Activated CD4-positive, alpha-beta T cell treated with anti-CD3 and anti-CD28 coated beads, Interleukin-2, amount 10 ng/mL, durations not matched to agents 24 days and 14 days (primary cell): ENCODE measurements at places on chromosomes 7 and 10. TPM values are rescaled to one million over a fixed set of nuclear protein-coding genes. Genes with fewer than 3 reads are reported as not detected.
A peak's percentile ranks its signal among the peaks of the same experiment; 100 is the strongest.

GNAT3 gene
- not detected in 2 replicates for total RNA-seq

TUBAL3 gene
- 0.14 TPM in 1 of 2 replicates, not detected in the other for total RNA-seq

DNA sequence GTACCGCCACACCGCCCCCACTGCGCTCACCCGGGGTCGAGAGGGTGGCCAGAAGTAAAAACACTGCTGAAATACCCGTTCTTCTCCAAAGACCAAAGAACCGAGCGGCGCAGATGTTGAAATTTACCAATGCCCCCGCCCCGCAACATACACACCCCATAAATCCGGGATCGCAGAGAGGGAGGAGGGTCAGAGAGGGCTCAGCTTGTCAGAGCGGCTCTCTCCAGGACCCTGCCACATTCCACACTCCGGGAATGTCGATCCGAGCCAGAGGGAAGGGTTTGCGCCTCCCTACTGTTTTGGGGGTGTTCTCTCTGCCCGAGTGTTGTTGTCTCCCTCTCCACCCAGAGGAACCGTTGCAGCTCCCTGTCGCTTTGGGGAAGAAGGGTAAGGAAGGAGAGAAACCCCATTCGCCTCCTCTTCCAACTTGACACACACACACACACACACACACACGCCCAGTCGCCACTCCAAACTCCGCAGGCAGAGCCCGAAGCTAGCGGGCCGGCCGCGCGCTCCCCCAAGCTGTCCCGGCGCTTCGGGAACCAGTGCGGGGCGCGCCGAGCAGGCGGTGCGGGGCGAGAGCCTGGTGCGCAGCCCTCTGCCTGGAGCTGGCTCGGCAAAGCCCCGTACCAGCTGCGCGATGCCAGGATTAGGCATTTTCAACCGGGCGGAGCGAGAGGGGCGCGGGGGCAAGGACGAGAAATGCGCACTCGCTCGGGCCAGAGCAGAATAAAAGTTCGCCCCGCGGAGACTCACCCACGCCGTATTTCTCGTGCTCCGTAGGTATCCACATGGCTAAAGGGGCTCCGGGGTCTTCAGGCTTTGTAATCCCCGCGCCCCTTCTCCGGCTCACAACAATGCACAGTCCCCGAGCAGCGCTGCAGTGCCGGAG lies 609 bp downstream of the DOCK4 start:
- H3K27ac ChIP-seq = no peak overlapping the region
- H3K27me3 ChIP-seq = peaks cover 45% of the 10 kb centered on the region
- peak; percentile 79 for DNase-seq

GRB10 gene
- 1.4 and 3.6 TPM in 2 replicates for total RNA-seq

RNF32 gene
- total RNA-seq = 2.3 and 2.4 TPM in 2 replicates

HOXA10 gene
- not detected in 2 replicates for total RNA-seq

RARRES2 gene
- not detected in 2 replicates for total RNA-seq

ERCC6 gene
- total RNA-seq = 13.8 and 14.5 TPM in 2 replicates

SLC26A5 gene
- not detected in 2 replicates for total RNA-seq

DNA sequence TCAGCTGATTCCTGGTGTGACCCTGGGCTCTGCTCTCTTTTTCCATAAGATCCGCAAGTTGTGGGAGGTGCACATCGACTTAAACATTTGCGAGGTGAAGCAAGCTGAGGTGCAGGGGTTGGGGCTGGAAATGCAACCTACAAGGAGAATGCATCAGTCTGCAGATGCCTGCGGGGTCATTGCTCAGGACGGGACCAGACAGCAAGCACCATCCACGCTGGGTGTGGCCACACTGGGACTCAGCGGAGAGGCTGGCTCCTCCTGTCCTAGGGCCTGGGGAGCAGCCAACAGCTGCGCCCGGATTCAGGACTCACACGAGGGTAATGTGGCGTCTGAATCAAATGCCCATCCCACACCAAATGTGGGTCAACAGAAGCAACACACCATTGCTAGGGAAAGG lies 33.8 kb downstream of the STK32C start:
- H3K4me1 ChIP-seq = peaks cover 1% of the 10 kb centered on the region
- H3K27ac ChIP-seq = no peak overlapping the region
- H3K27me3 ChIP-seq = no peaks in the 10 kb centered on the region
- no peak for DNase-seq

LIPF gene
- total RNA-seq = not detected in 2 replicates

DNA sequence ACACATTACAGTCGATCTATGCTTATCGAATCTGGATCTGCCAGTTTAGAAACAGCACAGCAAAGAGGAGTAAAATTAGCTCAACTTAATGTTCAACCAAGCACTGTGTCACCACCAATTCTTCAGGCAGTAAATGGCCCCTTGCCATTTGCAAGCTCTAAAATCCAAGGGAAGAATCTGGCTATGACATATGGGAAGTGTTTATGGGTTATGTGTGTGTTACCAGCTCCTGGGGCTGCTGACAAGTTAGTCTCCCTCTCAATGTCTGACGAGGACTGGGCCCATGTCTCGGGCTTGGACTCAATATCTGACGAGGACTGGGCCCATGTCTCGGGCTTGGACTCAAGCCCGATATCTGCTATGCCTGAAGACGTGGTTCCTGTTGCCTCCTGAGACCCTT lies 5.7 kb upstream of the ITIH2 start:
- no peak overlapping the region for H3K27ac ChIP-seq
- no peaks in the 10 kb centered on the region for H3K4me1 ChIP-seq
- peaks cover 7% of the 10 kb centered on the region for H3K27me3 ChIP-seq
- H3K36me3 ChIP-seq = peaks cover 3% of the 10 kb centered on the region
- H3K4me3 ChIP-seq = no peak overlapping the region

NUTM2B gene
- total RNA-seq = 0.91 and 1.1 TPM in 2 replicates

- no peak overlapping the region for H3K4me3 ChIP-seq
- no peaks in the 10 kb centered on the region for H3K36me3 ChIP-seq
- peaks cover 16% of the 10 kb centered on the region for H3K27me3 ChIP-seq
- H3K4me1 ChIP-seq = peaks cover 2% of the 10 kb centered on the region
- H3K27ac ChIP-seq = no peak overlapping the region
Observed at GRCh38 chr10:130243015-130243414, 106.8 kb downstream of the GLRX3 start.

GRCh38 chr10:117462816-117463544 lies 79.6 kb upstream of the EMX2 start:
- no peaks in the 10 kb centered on the region for H3K36me3 ChIP-seq
- H3K4me3 ChIP-seq = no peak overlapping the region
- DNase-seq = no peak
- H3K27me3 ChIP-seq = peaks cover 1% of the 10 kb centered on the region

PTPN20 gene
- total RNA-seq = 0.24 and 0.28 TPM in 2 replicates

- H3K4me1 ChIP-seq = peaks cover 15% of the 10 kb centered on the region
- H3K36me3 ChIP-seq = no peaks in the 10 kb centered on the region
- no peak overlapping the region for H3K27ac ChIP-seq
Observed at GRCh38 chr10:62270020-62270419, 1.4 kb upstream of the RTKN2 start.

UNCX gene
- not detected in 2 replicates for total RNA-seq

PAXIP1 gene
- 37.8 and 38.9 TPM in 2 replicates for total RNA-seq

GLI3 gene
- total RNA-seq = not detected in 2 replicates

- no peak for DNase-seq
- no peak overlapping the region for H3K27ac ChIP-seq
- peaks cover 20% of the 10 kb centered on the region for H3K4me1 ChIP-seq
Observed at GRCh38 chr10:47164800-47165128, 135.2 kb upstream of the GDF10 start.

CYCS gene
- 280 and 290 TPM in 2 replicates for total RNA-seq

GHRHR gene
- total RNA-seq = not detected in 2 replicates

OPALIN gene
- not detected in 2 replicates for total RNA-seq

DNA sequence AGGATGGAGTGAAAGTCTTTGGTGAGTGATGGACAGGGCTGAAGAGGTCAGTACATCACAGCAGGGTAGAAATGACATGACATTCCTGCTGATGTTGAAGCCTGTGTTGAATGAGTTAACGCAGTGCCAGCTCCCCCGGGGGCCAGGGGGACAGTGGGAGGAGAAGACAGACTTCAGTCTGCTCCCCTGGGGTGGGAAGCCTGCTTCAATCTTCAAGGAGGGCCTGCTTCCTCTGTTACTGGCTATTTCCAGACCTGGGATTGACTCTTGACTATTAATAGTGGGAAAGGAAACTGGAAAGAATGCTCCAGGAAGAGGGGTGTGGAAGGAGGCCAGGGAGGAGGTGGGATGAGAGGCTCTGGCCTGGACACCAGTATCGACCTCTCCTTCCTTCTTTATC lies 27.2 kb downstream of the PODXL start:
- H3K4me3 ChIP-seq = no peak overlapping the region
- DNase-seq = no peak
- H3K27me3 ChIP-seq = peaks cover 17% of the 10 kb centered on the region
- peaks cover 4% of the 10 kb centered on the region for H3K4me1 ChIP-seq

GRCh38 chr7:94908323-94909178 lies 1.2 kb downstream of the PPP1R9A start:
- H3K27me3 ChIP-seq = peaks cover 46% of the 10 kb centered on the region
- no peak overlapping the region for H3K27ac ChIP-seq
- peak overlapping the region; percentile 8 for H3K4me3 ChIP-seq
- DNase-seq = no peak
- no peaks in the 10 kb centered on the region for H3K36me3 ChIP-seq

AQP1 gene
- not detected in 2 replicates for total RNA-seq

GRCh38 chr7:87875151-87876039 lies 765 bp downstream of the SLC25A40 start:
- H3K4me1 ChIP-seq = peaks cover 43% of the 10 kb centered on the region
- peak overlapping the region; percentile 88 for H3K4me3 ChIP-seq
- peak overlapping the region; percentile 98 for H3K27ac ChIP-seq
- no peaks in the 10 kb centered on the region for H3K27me3 ChIP-seq

ANKMY2 gene
- 8.0 and 8.7 TPM in 2 replicates for total RNA-seq

PRSS2 gene
- total RNA-seq = not detected in 2 replicates

- no peak overlapping the region for H3K4me3 ChIP-seq
- H3K27me3 ChIP-seq = no peaks in the 10 kb centered on the region
- no peak overlapping the region for H3K27ac ChIP-seq
- no peaks in the 10 kb centered on the region for H3K4me1 ChIP-seq
Observed at GRCh38 chr10:107611115-107611514, 446.6 kb upstream of the SORCS1 start.

GRCh38 chr7:22980422-22980821 lies 33.5 kb downstream of the HYCC1 start:
- no peaks in the 10 kb centered on the region for H3K27me3 ChIP-seq
- no peak for DNase-seq

DNA sequence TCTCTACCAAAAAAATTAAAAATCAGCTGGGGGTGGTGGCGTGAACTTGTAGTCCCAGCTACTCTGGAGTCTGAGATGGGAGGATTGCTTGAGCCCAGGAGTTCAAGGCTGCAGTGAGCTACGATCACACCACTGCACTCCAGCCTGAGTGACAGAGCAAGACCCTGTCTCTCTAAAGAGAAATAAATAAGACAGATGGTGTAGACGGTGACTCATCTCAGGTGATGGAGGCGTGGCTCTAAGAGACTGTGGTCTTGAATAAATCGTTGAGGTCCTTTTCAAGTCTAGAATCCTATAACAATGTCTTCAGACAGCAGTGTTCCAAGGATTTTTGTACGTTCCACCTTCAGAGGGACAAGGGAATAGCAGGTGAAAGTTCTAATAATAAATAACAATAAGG lies 53.8 kb upstream of the PFKFB3 start:
- peaks cover 58% of the 10 kb centered on the region for H3K4me1 ChIP-seq
- peaks cover 44% of the 10 kb centered on the region for H3K36me3 ChIP-seq
- DNase-seq = no peak
- H3K27ac ChIP-seq = no peak overlapping the region
- H3K27me3 ChIP-seq = no peaks in the 10 kb centered on the region

DNA sequence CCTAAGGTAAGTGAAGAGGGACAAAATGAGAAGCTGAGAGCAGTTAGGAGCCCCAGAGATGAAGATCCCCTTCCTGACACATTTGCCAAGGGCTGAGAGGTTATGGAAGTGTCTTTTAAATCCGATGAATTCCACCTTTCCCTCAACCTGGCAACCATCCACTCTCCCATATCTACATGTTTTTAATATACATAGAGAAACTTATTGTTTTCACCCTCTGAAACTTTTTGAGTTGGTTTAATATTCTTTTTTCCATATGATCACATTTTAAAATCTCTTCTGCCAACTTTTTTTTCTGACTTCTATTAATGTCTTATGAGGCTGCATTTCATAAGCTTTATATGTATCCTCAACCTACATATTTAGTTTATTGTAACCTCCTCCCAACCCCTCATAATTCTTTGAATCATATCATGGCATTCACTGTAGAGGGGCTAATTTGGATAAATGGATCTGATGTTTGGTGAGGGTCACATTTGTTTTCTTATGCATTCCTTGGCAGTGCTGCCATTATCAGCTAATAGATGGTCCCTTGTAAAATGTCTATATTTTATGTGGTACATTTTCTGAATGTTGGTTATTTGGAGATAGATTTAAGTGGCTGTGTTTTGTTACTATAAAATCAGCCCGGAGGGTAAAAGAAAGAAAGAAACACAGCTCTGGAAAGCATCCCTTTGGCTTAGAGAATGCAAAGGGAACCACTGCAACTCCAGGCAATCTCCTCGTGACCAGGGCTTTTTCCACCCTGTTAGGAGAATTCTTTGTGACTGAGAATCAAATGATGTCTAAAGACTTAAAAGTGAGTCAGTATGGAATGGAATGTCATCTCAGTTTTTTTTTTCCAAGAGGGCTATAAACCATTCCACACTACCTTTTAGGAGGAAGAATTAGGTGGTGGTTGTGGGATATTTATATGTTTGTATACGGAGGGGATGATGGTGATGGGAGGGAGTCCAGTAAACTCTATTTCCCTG lies 334.4 kb downstream of the SUGCT start:
- H3K4me1 ChIP-seq = no peaks in the 10 kb centered on the region
- DNase-seq = no peak
- H3K36me3 ChIP-seq = no peaks in the 10 kb centered on the region
- no peak overlapping the region for H3K4me3 ChIP-seq

NUTM2A gene
- total RNA-seq = 0.12 TPM in 1 of 2 replicates, not detected in the other

DNA sequence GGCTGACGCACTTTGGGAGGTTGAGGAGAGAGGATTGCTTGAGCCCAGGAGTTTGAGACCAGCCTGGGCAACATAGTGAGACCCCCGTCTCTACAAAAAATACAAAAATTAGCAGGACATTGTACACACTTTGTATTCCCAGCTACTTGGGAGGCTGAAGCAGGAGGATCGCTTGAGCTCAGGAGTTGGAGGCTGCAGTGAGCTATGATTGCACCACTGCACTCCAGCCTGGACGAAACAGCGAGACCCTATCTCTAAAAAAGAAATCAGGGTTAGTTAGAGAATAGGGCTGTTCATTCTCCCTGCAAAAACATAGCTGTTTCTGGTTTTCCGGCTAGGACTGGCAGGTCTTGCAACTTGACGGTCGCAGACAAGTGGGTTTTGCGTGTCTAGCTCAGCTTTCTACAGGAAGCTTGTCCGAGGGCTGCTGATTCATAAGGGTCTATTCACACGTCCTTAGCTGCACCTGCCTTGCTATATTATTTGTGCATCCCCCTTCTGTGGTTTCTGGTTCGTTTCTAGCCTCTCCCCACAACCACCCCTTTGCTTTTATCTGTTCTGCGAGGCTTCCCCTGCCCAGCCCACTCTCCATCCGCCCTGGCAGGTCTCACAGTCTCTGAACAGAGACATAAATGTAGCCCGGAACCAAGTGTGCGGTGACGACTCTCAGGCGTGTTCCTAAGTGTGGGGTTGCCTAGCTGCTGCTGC lies 10.7 kb downstream of the AMZ1 start:
- H3K36me3 ChIP-seq = no peaks in the 10 kb centered on the region
- peaks cover 24% of the 10 kb centered on the region for H3K4me1 ChIP-seq
- H3K27me3 ChIP-seq = peaks cover 19% of the 10 kb centered on the region
- DNase-seq = peak; percentile 92
